ENCODE measurements at places on chromosomes 11 and 22.

- no peak for DNase-seq
- H3K36me3 ChIP-seq, result no peaks in the 10 kb centered on the region
- no peak overlapping the region for H3K4me3 ChIP-seq
- H3K4me1 ChIP-seq, result no peaks in the 10 kb centered on the region
- no peaks in the 10 kb centered on the region for H3K27me3 ChIP-seq
- H3K27ac ChIP-seq, result no peak overlapping the region
Observed at GRCh38 chr11:66787934-66788758, 55.1 kb upstream of the RCE1 start.

DNA sequence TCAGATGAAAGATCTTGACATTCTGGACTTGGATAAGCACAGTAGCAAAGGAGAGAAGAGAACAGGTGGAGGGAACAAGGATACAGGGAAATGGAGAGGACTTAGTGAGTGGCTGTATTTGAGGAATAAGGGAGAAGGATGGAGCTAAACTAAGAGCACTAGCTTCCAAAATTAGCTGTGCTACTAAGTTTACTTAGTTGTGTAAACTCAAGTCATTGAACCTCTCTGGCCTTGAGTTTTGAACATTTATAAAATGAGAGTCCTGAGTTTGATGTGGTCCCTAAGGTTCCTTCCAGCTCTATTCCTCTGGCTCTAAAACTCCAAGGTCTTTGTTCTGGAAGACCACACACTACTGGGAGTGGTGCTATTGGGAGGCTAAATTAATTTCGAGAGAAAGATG is 100.7 kb downstream of the TRIM44 start:
- no peaks in the 10 kb centered on the region for H3K36me3 ChIP-seq
- H3K27me3 ChIP-seq, result no peaks in the 10 kb centered on the region

GRCh38 chr22:40637183-40638150 is 948 bp upstream of the MRTFA start:
- no peaks in the 10 kb centered on the region for H3K27me3 ChIP-seq
- H3K4me3 ChIP-seq, result peak overlapping the region; percentile 40
- H3K27ac ChIP-seq, result peak overlapping the region; percentile 69
- no peaks in the 10 kb centered on the region for H3K36me3 ChIP-seq
- DNase-seq, result no peak
- peaks cover 21% of the 10 kb centered on the region for H3K4me1 ChIP-seq

GRCh38 chr11:23211221-23211620 is 350.9 kb upstream of the CCDC179 start:
- H3K4me3 ChIP-seq, result no peak overlapping the region
- H3K4me1 ChIP-seq, result peaks cover 12% of the 10 kb centered on the region
- no peaks in the 10 kb centered on the region for H3K27me3 ChIP-seq
- DNase-seq, result no peak

DNA sequence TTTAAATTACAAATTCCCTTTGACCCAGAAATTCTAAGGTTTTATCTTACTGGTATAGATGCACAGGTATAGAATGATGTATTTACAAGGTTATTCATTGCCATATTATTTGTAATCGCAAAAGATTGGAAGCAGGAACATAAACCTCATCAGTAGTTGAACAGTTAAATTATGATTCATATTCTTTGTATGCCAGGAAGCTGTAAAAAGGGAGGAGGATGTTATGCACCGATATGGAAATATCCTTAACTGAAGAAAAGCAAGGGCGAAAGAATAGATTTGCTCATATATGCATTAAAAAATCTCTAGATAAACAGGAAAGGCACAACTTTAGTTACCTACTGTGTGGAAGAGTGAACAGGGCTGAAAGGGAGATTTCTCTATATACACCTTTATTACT is 36.7 kb downstream of the PPFIA1 start:
- peaks cover 21% of the 10 kb centered on the region for H3K4me1 ChIP-seq
- H3K36me3 ChIP-seq, result peaks cover 2% of the 10 kb centered on the region
- peak overlapping the region; percentile 75 for H3K27ac ChIP-seq
- DNase-seq, result peak; percentile 84

- no peak for DNase-seq
- H3K4me1 ChIP-seq, result no peaks in the 10 kb centered on the region
- H3K36me3 ChIP-seq, result no peaks in the 10 kb centered on the region
- no peak overlapping the region for H3K27ac ChIP-seq
- H3K27me3 ChIP-seq, result no peaks in the 10 kb centered on the region
Observed at GRCh38 chr22:46429325-46429853, 93.9 kb downstream of the TRMU start.

DNA sequence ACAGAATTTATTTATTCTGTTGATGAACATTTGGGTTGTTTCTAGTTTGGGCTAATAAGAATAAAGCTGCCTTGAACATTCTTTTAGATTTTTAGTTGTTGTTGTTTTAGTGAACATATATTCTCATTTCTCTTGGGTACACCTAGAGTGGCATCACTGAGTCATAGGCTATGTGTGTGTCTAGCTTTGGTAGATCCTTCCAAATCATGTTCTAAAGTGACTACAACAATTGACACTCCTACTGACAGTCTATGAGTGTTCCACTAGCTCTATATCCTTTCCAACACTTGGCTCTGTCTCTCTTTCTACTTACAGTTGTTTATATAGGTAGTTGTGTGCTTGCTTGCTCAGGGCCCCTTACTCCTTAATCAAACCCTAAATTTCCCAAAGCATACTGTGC is 346.0 kb upstream of the NCAM1 start:
- H3K27ac ChIP-seq, result no peak overlapping the region
- no peak for DNase-seq
- H3K36me3 ChIP-seq, result no peaks in the 10 kb centered on the region
- H3K4me1 ChIP-seq, result peaks cover 29% of the 10 kb centered on the region
- no peaks in the 10 kb centered on the region for H3K27me3 ChIP-seq

- no peak for DNase-seq
- no peak overlapping the region for H3K27ac ChIP-seq
Observed at GRCh38 chr11:93890391-93891051, 40.1 kb upstream of the VSTM5 start.

DNA sequence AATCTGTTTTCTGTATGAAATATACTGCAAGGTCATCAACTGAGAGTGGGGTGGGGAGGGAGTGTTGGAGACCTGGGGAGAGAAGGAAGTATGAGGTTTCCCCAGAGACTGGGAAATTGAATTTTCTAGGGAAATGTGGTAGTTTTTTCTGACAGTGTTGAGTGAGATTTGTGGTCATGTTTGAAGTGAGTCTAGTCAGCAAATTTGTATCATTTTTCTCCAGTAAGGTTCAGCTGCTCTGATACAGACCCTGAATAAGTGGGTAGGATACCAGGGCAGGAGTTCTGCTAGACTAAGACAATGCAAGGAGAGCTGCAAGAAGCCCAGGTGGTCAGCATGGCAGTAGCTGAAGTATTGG is 112.0 kb downstream of the PKNOX2 start:
- DNase-seq, result no peak
- no peak overlapping the region for H3K4me3 ChIP-seq
- H3K27ac ChIP-seq, result no peak overlapping the region
- no peaks in the 10 kb centered on the region for H3K36me3 ChIP-seq

DNA sequence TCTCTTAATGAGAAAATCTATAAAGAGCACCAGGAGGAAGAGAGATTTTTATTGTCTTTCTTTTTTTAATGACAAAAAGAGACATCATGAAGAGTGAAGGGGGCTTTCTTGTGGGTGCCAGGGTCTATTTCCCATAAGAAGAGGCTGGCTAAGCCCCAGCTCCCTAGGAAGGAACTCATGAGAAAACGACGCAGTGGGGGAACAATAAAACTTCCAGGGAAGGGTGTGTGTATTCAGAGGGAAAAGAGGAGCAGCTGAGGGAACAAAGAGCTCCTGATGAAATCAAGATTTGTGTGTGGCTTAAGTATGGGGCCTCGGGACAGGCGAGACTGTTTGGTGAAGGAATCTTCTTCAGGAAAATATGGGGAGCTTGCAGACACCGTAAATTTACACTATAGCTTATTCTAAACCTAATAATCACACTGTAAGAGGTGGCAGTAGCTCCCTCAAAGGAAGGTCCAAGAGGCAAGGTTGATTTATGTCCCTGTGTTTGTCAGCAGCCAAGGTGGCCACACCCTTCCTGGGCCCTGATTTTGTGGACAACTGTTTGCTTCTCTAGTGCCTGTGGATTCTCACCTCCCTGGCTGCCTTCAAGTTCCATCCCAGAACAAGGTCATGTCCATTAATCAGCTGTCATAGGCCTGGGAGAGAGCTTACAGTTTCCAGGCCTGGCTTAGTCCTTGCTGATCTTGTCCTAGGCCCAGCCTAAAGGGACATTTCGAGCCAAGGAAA is 615.7 kb downstream of the INSC start:
- H3K4me1 ChIP-seq, result no peaks in the 10 kb centered on the region
- no peaks in the 10 kb centered on the region for H3K36me3 ChIP-seq
- peaks cover 2% of the 10 kb centered on the region for H3K27me3 ChIP-seq

GRCh38 chr11:71488681-71489270 is 35.8 kb downstream of the NADSYN1 start:
- H3K27ac ChIP-seq, result peak overlapping the region; percentile 78
- peaks cover 3% of the 10 kb centered on the region for H3K36me3 ChIP-seq
- peak; percentile 7 for DNase-seq
- H3K4me3 ChIP-seq, result no peak overlapping the region

DNA sequence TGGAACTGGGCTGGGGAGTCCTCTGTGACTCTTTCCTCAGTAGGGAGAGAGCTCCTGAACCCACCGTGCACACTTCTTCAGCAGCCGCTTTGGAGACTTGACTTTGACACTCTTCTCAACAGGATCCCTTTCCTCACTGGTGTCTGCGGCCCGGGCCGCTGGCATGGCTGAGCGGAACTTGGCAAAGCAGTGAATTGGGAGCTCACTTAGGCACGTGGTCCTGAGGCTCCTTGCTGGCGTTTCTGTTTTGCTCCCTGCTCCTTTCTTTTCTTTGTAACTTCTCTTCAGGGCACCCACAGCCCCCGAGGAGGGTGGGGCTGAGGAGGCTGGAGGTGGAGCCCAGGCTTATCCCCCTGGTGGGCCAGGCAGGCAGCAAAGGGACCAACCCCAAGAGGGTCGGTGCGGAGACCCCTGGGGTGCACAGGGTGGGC is 8.4 kb upstream of the KCNQ1OT1 start:
- no peak overlapping the region for H3K4me3 ChIP-seq
- peaks cover 2% of the 10 kb centered on the region for H3K27me3 ChIP-seq
- H3K36me3 ChIP-seq, result no peaks in the 10 kb centered on the region
- H3K4me1 ChIP-seq, result no peaks in the 10 kb centered on the region
- no peak for DNase-seq
- no peak overlapping the region for H3K27ac ChIP-seq

DNA sequence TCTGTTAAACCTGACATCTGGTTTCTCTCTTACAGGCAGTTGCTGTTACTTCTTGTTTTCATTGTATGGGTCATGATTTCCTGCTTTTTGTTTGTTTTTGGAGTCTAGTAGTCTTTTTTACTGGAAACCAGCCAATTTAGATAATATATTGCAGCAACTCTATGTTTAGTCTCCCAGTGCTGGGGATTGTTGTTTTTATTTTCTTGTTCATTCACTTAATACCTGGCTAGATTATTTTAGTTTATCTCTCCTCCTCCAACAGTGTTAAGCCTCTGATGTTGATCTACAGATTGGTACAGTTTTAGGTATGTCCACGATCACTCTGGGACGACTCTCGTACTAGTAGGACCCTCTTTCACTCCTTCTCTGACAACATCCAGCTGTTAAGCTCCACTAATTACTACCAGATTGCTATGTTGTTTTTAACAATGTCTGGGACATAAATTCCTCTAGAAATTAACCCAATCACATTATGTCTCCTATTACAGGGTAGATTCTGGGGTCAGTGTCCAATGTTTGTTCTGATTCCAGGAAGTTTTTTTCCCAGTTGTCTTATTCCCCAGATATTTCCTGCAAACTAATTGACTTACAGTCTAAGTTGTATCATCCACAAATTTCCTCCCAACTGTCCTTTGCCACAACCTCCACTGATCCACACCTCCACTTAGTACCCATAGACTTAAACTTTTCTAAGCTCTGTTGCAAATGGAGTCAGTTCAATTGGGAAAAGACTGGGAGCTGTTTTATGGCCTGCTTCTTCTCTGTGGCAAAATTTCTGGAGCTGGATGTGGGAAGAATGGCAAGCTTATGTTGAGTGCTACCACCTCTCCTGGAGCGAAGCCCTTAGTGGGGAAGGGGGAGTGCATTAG is 1280.6 kb upstream of the CNTN5 start:
- H3K27ac ChIP-seq, result peak overlapping the region; percentile 84
- no peaks in the 10 kb centered on the region for H3K36me3 ChIP-seq
- no peaks in the 10 kb centered on the region for H3K27me3 ChIP-seq
- no peak overlapping the region for H3K4me3 ChIP-seq
- H3K4me1 ChIP-seq, result peaks cover 24% of the 10 kb centered on the region

DNA sequence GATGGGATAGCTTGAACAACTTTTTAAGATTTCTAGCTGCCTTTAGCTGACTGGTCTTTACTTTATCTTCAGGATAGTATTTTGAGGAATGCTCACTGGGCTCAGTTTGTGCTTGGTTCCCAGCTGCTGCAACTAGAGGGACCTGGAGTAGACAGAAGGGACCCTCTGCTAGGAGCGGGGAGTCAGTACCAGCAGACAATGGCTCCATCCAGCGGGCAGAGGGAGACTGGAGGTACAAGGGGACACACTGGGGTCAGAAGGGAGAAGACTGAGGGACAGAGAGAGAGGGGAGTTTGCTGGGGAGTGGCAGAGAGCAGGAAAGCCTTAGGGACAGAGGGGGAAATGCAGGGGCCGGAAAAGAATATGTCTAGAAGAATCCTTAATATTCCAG is 22.0 kb upstream of the ACER3 start:
- H3K27me3 ChIP-seq, result no peaks in the 10 kb centered on the region
- DNase-seq, result peak; percentile 69
- no peak overlapping the region for H3K4me3 ChIP-seq
- no peaks in the 10 kb centered on the region for H3K36me3 ChIP-seq
- peaks cover 33% of the 10 kb centered on the region for H3K4me1 ChIP-seq

- H3K36me3 ChIP-seq, result no peaks in the 10 kb centered on the region
- no peak overlapping the region for H3K27ac ChIP-seq
- no peaks in the 10 kb centered on the region for H3K27me3 ChIP-seq
Observed at GRCh38 chr11:96338910-96339705, 3.9 kb downstream of the MAML2 start.

GRCh38 chr11:68524213-68524612 is 63.7 kb downstream of the PPP6R3 start:
- H3K27ac ChIP-seq, result peak overlapping the region; percentile 62
- H3K4me1 ChIP-seq, result peaks cover 50% of the 10 kb centered on the region
- peak; percentile 66 for DNase-seq
- peaks cover 17% of the 10 kb centered on the region for H3K36me3 ChIP-seq
- H3K4me3 ChIP-seq, result no peak overlapping the region
- H3K27me3 ChIP-seq, result no peaks in the 10 kb centered on the region

- no peaks in the 10 kb centered on the region for H3K27me3 ChIP-seq
- H3K4me1 ChIP-seq, result peaks cover 4% of the 10 kb centered on the region
- H3K27ac ChIP-seq, result peak overlapping the region; percentile 18
- H3K4me3 ChIP-seq, result no peak overlapping the region
Observed at GRCh38 chr22:35660291-35661127, 12.3 kb downstream of the APOL6 start.

DNA sequence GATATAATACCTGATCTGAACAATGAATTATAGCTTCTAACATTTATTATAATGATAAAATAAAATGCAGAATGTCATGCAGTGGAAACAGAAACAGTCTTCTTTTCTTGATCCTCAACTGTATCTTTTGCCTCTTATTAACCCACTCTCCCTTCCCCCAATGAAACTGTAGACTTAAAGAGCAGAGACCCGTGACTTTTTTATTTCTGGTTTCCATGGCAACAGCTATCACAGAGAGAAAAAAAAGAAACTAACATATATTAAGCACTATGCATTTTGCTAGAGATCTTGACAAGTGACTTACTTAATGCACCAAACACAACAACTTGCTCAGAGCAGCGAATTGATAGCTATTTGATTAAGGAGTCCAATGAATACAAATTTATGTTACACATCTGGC is 69.3 kb downstream of the RAB38 start:
- no peak overlapping the region for H3K27ac ChIP-seq
- no peak for DNase-seq
- no peaks in the 10 kb centered on the region for H3K4me1 ChIP-seq
- H3K4me3 ChIP-seq, result no peak overlapping the region
- no peaks in the 10 kb centered on the region for H3K27me3 ChIP-seq
